ENCODE measurements at places on chromosomes 16 and 17.

DNA sequence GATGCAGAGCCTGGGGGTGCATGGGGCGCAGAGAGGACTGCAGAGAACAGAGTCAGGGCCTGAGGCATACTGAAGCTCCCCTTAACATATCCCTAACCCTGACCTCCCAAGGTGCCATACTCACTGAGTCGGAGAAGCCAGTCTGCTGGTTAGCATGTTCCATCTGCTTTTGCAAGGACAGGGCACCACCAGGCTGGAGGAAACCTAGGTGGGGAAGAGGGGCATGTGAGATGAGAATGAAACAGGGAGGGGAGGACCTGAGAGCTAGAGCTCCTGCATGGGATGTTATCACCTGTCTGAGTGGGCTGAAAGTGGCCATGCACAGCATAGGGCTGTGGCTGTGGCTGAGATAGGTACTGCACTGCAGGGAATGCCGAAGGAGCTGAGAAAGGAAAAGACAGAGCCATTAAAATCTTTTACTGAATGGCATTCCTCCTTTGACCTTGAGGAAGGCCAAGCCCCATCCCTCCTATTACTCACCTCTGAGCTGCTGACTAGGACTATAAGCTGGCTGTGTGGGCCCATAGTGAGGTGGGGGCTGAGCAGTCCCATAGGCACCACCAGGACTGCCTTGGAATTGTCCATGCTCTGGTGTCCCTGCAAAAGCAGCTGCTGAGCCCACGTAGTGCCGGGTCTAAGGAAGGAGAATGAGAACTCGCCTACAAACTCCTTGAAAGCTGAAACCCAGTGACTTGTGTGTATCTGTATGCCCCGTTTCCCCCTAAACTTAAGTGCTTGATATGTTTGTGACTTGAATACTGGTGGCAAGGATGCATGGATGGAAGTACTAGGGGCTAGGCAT lies 1.9 kb downstream of the GPS2 start:
- DNase-seq: peak; percentile 67

GRCh38 chr17:73338050-73338521 lies 26.3 kb upstream of the CDC42EP4 start:
- no peak for DNase-seq

- peak; percentile 67 for DNase-seq
Measured at GRCh38 chr17:31394544-31394943, 3.1 kb downstream of the RAB11FIP4 start.

- DNase-seq: peak; percentile 88
Measured at GRCh38 chr17:65696739-65697394, 135.4 kb upstream of the AXIN2 start.

- DNase-seq: no peak
Measured at GRCh38 chr17:50023520-50023919, 28.5 kb upstream of the DLX3 start.

DNA sequence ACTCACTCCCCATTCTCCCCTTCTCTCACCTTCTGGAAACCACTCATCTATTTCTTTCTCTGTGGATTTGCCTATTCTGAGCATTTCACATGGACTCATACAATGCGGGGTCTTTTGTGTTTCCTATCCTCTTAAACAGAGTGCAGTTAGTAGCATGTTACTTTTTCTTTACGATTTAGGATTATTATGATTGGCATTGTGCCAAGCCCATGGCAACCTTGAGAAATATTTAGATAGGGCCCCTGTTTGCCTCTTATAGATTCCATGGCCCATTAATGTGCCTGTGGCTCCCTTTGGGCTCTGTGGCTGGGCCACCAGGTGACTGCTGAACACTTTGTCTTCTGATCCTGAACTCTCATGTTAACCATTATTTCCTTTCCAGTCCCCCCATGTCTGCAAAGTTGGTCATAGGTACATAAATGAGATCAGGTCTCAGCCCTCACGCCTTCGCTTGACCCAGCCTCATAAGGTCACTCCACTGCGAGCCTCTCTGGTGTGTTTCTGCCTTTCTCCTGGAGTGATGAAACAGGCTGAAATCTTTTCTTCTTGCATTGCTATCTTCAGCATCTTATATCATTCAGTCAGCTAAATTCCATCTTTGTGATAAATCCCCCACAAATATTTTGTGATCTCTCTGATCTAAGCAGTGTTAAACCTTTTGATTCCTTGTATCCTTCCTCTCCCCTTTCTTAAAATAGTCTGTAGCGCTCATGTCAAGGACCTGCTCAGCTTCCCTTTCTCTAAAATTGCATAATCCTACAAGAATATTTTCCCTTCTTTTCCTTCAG lies 44.0 kb downstream of the MYH3 start:
- DNase-seq: peak; percentile 3
